ENCODE measurements at places on chromosomes 16 and 17. TPM values are rescaled to one million over a fixed set of nuclear protein-coding genes. Genes with fewer than 3 reads are reported as not detected.

DNA sequence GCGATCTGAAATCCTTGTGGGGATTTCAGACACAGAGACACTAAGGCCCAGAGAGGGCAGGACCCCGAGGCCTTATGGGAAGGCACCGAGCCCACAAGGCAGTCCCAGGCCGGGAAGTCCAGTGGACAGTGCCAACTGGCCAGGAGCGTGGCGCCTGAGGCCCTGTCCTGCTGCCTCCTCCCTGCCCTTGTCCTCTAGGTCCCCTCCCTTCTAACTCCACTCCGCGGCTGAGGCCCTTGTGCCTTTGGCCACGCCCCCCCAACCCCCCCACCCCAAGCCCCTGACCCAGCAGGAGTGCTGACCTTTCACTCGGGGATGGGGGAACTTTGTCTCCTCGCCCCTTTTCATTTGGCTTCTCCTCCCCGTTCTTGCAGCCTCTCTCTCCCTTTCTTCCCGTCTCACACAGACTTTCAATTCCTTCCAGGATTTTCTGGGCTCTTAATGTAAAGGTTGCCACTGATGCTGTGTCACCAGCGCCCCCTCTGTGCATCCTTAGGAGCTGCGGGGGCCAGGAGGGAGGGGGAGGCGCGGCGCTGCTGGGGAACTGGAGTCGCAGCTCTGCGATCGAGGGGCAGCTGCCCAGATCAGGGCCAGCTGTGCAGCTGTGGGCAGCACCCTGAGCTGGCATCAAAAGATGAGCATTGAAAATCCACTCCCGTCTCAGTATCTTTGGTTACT lies 29.1 kb downstream of the CRHR1 start:
- DNase-seq = no peak

DNA sequence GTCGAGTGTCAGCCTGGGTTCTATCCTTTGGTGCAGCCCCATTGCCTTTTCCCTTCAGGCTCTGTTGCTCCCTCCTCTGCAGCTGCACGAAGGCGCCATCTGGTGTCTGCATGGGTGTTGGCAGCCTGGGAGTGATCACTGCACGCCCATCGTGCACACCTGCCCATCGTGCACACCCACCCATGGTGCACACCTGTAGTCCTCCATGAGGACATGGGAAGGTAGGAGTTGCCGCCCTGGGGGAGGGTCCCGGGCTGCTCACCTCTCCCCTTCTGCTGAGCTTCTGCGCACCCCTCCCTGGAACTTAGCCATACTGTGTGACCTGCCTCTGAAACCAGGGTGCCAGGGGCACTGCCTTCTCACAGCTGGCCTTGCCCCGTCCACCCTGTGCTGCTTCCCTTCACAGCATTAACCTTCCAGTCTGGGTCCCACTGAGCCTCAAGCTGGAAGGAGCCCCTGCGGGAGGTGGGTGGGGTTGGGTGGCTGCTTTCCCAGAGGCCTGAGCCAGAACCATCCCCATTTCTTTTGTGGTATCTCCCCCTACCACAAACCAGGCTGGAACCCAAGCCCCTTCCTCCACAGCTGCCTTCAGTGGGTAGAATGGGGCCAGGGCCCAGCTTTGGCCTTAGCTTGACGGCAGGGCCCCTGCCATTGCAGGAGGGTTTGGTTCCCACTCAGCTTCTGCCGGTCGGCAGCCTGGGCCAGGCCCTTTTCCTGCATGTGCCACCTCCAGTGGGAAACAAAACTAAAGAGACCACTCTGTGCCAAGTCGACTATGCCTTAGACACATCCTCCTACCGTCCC lies 2.9 kb downstream of the CTRL start:
- DNase-seq = no peak

PMP22 gene
- 250 TPM for total RNA-seq

DNA sequence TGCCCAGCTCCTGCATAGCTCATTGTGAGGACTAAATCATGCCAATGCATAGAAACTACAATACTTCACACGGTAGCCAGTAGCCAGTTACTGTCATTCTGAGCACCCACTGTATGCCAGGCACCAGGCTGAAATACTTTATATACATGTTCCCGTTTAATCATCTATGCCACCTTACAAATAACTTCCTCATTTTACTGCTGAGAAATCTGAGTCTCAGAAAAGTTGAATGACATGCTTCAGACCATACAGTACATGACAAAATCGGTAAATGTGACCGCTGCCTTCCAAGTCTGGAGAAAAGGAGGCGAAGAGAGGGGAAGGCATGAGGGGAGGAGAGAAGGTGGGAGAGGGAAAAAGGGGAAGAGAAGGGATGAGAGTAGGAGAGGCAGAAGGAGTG lies 9.2 kb upstream of the TLCD3B start:
- DNase-seq = no peak

DNA sequence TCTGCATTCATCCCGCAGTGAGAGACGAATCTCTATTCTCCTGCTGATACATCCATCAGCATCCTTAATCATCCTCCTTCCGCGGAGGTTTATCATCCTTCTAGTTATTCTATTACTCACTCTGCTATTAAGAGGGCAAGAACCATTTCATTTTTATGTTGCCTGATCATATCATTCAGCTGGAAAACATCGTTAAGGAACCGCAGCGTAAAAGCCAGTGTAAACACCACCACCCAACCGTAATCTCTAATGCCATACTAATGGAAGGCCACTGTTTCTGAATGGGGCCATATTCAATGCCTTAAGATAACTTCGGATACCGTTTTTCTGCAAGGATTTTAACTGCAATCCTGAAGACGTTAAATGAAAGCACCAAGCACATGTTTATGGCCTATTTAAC lies 36.7 kb upstream of the ERCC4 start:
- DNase-seq = no peak

GRCh38 chr17:19664136-19664820 lies 15.7 kb downstream of the ALDH3A2 start:
- DNase-seq = no peak

KCNJ12 gene
- 2.5 TPM for total RNA-seq

GRCh38 chr17:61551255-61551742 lies 39.7 kb downstream of the NACA2 start:
- DNase-seq = no peak

CUEDC1 gene
- total RNA-seq = 34.1 TPM

- no peak for DNase-seq
These were observed 226.7 kb upstream of the MYOCD start for GRCh38 chr17:12438813-12439586.
